ENCODE measurements at places on chromosomes 2 and 18.

DNA sequence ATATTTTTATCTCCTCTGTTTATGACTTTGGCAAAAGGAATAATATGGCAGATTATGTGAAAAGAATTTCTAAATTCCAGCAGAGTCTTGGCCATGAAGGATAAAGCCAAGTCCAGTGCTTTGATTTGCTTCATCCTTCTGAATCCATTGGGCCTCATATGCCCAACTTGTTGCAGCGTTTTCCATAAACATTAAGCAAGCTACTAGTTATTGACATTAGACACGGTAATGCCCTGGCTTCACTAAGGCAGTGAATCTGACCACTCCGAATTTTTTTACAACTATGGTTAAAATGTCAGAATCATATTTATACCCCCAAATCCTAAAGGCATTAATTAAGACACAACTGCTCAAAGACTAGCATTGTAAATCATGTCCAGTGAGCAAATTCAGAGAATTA is 79.8 kb downstream of the MAPRE2 start:
- DNase-seq = no peak

GRCh38 chr2:7937082-7937481 is 744.8 kb upstream of the ID2 start:
- no peak for DNase-seq

- DNase-seq = no peak
Observed at GRCh38 chr2:127570282-127571250, 35.1 kb downstream of the MYO7B start.

- no peak for DNase-seq
Observed at GRCh38 chr2:215631696-215632095, 195.8 kb upstream of the FN1 start.

GRCh38 chr2:39923455-39923854 is 144.4 kb upstream of the THUMPD2 start:
- DNase-seq = no peak

DNA sequence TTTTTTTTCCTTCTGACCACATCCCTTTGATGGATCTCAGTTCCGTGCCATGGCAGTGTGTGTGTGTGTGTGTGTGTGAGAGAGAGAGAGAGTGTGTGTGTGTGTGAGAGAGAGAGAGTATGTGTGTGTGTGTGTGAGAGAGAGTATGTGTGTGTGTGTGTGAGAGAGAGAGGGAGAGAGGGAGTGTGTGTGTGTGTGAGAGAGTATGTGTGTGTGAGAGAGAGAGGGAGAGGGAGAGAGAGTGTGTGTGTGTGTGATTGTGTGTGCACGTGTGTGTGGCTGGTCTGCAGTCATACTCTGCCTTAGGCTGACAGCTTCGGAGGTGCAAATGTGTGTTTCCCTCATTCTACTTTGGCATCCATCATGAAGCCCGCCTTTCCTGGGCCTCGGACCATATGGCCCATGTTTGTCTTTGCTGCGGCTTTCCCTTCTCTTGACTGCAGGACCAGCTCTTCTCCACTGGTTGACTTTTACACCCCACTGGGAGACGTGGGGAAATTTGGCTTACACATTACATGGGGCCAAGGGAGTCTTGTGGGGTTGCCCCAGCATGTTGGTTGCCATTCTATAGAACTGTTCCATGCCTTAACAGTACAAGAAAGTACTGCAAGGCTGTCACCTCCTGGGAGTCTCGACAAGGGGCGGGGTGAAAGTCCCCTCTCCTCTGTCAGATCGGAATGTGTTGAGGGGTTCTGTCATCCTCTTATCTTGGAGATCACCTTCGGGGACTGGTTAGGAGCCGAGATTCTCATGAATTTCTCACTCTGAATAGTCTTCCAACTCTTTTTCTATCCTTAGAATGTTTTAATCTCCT is 21.6 kb downstream of the TSN start:
- DNase-seq = no peak

DNA sequence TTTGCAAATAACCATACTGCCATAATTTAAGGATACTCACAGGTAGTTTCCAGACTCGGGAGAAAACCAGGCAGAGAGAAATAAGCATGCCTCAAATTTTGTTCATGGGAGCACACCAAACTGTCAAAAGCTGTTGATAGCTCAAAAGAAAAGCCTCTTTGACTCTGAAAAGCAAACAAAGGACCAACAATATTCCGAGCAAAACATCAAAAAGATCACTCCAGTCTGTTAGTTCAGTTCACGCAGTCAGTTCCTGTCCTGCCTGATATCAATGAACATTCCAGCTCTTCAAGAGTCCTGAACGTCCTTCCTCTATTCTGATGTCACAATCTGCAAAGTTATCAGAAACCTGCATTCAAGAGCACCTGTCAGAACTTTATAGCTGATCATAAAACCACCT is 78.7 kb downstream of the RRM2 start:
- DNase-seq = no peak

GRCh38 chr2:91442246-91442905 is 2750.9 kb downstream of the RPIA start:
- no peak for DNase-seq

DNA sequence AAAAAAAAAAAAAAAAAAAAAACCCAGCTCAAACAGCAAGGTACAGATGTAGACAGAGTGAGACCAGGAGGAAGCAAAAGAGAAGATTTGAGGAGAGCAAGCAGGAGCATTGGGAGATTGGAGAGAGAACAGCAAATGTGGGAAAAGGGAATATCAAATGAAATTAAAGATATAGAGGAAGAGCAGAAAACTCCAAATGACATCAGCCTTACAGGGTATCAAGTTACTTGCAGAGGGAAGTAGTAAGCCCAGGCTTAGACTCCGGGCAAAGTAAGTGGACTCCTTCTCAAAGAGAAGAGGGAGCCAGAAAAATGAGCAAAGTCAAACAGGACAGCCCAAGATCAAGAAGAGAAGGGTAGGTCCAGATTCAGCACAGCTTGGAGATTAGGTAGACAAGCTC is 93.3 kb upstream of the PPP1CB start:
- DNase-seq = no peak

- DNase-seq = no peak
Observed at GRCh38 chr2:70887550-70888246, 48.0 kb upstream of the ATP6V1B1 start.

DNA sequence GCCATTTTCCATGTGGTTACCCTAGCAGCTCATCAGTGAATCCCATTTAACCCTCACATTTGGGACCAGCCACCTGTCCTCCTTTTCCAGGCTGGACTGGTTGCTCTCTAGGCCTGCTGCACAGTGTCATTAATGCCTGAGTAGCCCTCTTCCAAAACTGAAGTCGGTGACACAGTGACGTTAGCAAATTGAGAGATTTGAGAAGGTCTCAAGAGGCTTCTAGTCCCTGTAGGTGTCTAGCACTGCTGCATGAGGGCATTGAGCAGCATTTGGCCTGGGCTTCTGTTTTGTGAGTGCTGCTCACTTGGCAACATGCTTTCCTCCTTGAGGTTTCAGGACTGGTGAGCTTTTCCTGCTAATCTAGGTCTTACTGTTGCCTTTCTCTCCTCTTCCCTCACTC is 36.7 kb downstream of the PKP4 start:
- no peak for DNase-seq

- no peak for DNase-seq
Observed at GRCh38 chr2:12314127-12314760, 402.5 kb upstream of the TRIB2 start.

- DNase-seq = no peak
Observed at GRCh38 chr18:76445741-76446232, 49.3 kb downstream of the ZNF516 start.

DNA sequence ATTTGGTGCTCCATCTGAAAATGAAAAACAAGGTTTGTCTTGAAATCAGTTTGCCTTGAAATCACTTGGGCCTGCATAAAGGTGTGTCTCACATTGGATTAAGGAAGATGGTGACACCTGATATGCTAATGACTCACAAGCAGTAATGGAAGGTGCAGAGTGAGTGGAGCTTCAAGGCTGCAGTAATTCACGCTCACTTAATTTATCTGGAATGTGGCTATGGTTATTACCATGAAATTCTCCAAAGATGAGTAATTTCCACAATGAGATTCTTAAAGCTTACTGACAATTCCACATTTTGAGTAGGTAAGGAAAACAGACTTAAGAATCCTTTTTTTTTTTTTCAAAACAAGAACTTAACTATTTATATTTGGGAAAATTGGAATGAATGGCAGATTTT is 156.8 kb downstream of the PAX3 start:
- DNase-seq = peak; percentile 11

DNA sequence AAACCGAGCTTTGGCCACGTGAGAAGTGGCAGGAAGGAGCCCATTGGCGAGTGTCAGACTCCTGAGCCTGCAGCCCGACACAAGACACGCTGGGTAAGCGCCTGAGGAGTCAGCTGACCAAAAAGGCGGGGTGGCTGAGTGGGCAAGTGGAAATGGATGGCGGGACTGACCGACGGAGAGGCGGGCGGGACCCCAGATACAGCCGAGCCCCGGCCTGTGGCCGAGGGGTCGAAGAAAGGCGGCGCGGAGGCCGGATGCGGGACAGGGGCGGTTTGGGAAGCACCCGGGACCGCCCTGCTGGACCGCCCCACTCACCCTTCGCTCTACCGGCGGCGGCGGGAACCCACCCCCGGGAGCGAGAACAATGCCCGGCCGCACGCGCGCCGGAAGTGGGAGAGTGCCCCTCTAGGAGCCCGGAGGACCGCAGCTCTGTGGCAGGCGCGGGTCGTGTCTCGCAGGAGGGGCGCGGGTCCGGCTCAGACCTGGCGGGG is 22.8 kb downstream of the ZSCAN30 start:
- no peak for DNase-seq

DNA sequence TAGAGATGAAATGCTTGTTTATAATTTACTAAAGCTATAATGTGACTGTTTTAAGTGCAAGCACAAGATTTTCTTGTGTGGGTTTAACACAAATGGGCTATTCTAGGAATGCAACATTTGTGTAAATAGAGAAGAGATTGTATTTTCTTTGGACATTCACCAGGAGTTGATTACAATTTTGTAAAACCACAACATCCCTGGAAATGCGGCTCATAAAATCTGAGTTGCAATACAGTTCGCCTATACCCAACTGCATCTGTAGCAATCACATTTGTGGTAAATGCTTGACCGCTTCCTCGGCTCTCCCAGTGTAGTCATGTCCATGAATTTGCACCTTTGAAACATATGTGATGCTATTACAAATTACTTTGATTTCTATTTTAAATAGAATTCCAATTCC is 348.7 kb upstream of the CDH20 start:
- DNase-seq = no peak

GRCh38 chr2:75709297-75709696 is 1.4 kb downstream of the GCFC2 start:
- DNase-seq = no peak

DNA sequence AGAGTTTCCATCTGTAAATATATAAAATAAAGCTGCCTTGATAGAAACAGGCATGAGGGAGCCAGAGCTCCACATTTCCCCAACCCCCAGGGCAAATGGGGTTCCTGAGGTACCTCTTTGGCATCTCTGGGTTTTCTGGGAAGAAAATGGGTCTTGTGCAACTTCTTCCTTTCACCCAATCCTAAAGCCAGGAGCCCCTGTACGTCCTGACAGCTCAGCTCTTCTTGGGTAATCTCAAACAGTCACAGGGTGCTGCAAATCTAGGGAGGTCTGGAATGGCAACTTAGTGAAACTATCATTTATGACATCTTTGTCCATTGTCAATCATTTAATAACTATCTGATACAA is 36.6 kb upstream of the STAT1 start:
- DNase-seq = no peak

- no peak for DNase-seq
Observed at GRCh38 chr2:121475811-121476571, 54.7 kb upstream of the RNU4ATAC start.

GRCh38 chr18:3983351-3983969 is 471.6 kb downstream of the DLGAP1 start:
- peak; percentile 45 for DNase-seq

- no peak for DNase-seq
Observed at GRCh38 chr2:30989746-30990145, 148.5 kb downstream of the GALNT14 start.

DNA sequence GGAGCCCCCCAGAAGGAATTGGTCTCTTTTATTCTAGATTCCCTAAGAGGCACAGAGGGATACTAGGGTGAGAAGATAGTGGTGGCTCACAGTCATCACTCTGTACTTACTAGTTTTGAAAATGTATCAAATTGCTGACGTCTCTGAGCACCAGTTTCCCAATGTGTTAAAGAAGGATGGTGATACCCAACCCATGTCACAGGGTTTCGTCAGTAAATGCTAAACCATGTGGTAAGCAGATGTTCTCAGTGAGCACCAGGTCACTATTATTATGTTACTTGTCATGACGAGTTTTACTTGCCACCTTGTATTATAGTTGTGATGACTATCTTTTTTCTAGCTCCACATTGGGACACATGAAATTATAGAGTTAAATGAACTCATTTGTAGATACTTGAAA is 54.7 kb downstream of the NEDD4L start:
- DNase-seq = no peak

DNA sequence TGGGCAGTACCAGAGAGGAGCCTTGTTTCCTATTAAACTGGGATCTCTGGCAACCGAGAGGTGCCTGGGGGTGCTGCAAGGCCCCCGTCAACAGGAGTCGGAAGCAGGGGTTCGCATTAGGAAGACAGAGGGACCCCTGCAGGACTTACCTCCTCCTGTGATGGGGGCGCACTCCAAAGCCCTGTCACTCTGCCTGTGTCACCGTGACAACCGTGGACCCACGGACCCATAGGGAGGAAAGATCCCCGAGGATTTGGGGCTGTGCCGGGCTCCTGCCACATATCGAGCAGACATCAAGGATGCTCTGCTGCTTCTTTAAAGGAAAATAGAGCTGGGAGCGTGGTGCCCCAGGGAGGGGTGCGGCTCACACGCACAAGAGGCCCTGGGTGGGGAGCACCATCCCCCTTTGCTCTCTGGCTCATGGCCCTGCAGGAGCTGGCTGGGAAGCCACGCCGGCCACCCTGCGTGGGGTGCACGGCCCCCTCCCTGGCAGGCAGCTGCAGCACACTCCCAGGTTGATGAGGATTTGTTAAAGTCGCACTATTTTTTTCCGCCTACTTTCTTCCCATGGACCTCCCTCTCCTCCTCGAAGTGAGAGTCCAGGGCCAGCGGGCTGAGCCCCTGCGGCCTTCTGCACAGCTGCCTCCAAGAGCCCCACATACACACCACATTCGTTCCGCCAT is 167.5 kb downstream of the TWIST2 start:
- DNase-seq = no peak

GRCh38 chr18:13505780-13506345 is 220.5 kb downstream of the FAM210A start:
- DNase-seq = no peak

- DNase-seq = no peak
Observed at GRCh38 chr2:133526530-133527300, 41.5 kb downstream of the NCKAP5 start.

GRCh38 chr18:60246606-60247005 is 126.0 kb downstream of the MC4R start:
- DNase-seq = no peak

GRCh38 chr2:151899156-151899555 is 70.9 kb upstream of the ARL5A start:
- DNase-seq = no peak

- DNase-seq = no peak
Observed at GRCh38 chr2:196291873-196292800, 120.8 kb upstream of the STK17B start.

Data from BJ (cell line).